ENCODE measurements at places on chromosomes 11 and 22. TPM values are rescaled to one million over a fixed set of nuclear protein-coding genes. Genes with fewer than 3 reads are reported as not detected.
A peak's percentile ranks its signal among the peaks of the same experiment; 100 is the strongest.

Gene PHLDB1
- total RNA-seq: 104 TPM

Gene ANGPTL5
- total RNA-seq: not detected

Gene RELT
- total RNA-seq: 2.2 TPM

Gene BATF2
- total RNA-seq: 1.5 TPM

Gene TTLL8
- total RNA-seq: not detected

Gene APOA5
- total RNA-seq: not detected

GRCh38 chr22:49015459-49015858 is 812.2 kb downstream of the BRD1 start:
- DNase-seq: no peak

GRCh38 chr22:30555282-30556210 is 9.0 kb upstream of the SEC14L6 start:
- no peak for DNase-seq

GRCh38 chr11:117877120-117877784 is 794 bp upstream of the FXYD6 start:
- no peak for DNase-seq

DNA sequence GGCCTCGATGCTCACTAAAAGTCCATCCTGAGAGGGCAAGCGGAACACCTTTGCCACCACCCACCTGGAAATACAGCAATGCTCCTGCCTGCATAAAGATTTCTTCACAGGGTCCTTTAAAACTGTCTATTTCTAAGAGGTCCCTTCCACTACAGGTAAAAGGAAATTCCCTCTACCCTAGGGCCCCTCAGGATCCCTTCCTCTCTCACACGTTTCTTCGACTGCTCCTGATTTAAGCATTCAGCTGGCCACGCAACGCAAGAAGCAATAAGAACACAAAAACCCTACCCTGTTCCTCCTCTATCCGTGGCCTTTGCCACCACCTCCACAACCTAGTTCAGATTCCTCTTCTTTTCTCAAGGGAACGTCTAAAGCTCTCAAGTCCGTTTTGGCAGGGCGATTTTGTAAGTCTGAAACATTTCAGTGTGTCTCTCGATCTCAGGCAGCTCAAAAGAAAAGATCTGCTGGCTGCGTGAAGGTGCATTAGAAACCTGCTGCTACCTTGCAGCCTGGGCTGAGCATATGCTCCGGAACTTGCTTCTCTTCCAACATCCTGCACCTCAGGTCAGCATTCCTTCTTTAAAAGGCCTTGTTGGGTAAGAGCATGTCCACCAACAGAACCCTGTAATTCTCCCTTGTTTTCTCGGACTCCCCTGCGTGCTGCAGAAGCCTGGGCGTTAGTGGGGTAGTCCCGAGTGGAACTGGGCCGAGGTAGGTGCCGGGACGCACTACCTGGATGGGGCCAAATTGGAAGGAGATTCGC is 1.6 kb downstream of the LGR4 start:
- DNase-seq: no peak

GRCh38 chr11:12802418-12803085 is 128.3 kb downstream of the TEAD1 start:
- peak; percentile 81 for DNase-seq

GRCh38 chr11:112697391-112698178 is 263.6 kb upstream of the NCAM1 start:
- DNase-seq: no peak

GRCh38 chr11:105049481-105049880 is 4.3 kb upstream of the CARD16 start:
- DNase-seq: no peak

Data from breast epithelium (tissue), 4 donors.